ENCODE measurements at places on chromosomes 1 and 21. TPM values are rescaled to one million over a fixed set of nuclear protein-coding genes. Genes with fewer than 3 reads are reported as not detected.

MYBPH gene
- not detected for total RNA-seq

OR2L5 gene
- not detected for total RNA-seq

LCK gene
- 0.17 TPM for total RNA-seq

JTB gene
- total RNA-seq, result 85.5 TPM

ETV3L gene
- not detected for total RNA-seq

ST6GALNAC3 gene
- 110 TPM for total RNA-seq

PLA2G2D gene
- not detected for total RNA-seq

SLC1A7 gene
- not detected for total RNA-seq

DPT gene
- total RNA-seq, result not detected

ITLN2 gene
- not detected for total RNA-seq

FMO2 gene
- total RNA-seq, result not detected

PATJ gene
- total RNA-seq, result 5.0 TPM

CIART gene
- 2.0 TPM for total RNA-seq

KRTAP19-3 gene
- not detected for total RNA-seq

URB1 gene
- total RNA-seq, result 14.6 TPM

CNR2 gene
- total RNA-seq, result not detected

IQGAP3 gene
- 2.4 TPM for total RNA-seq

KPRP gene
- not detected for total RNA-seq

CACHD1 gene
- 3.8 TPM for total RNA-seq

FCRL5 gene
- total RNA-seq, result not detected

PPM1J gene
- total RNA-seq, result 0.43 TPM

CLDN17 gene
- not detected for total RNA-seq

LCE2B gene
- not detected for total RNA-seq

OR14C36 gene
- not detected for total RNA-seq
